ENCODE measurements at places on chromosomes 7 and 10.
A peak's percentile ranks its signal among the peaks of the same experiment; 100 is the strongest.

GRCh38 chr7:71470830-71471229 lies 338.9 kb downstream of the GALNT17 start:
- DNase-seq, result no peak

- DNase-seq, result no peak
Observed at GRCh38 chr7:127821146-127821545, 169.2 kb downstream of the SND1 start.

GRCh38 chr10:491667-492424 lies 197.6 kb downstream of the DIP2C start:
- DNase-seq, result no peak

GRCh38 chr7:105945848-105946247 lies 17.2 kb upstream of the CDHR3 start:
- no peak for DNase-seq

- DNase-seq, result no peak
Observed at GRCh38 chr7:47832105-47832715, 116.1 kb downstream of the PKD1L1 start.

- DNase-seq, result no peak
Observed at GRCh38 chr10:35765996-35766395, 123.9 kb upstream of the FZD8 start.

- DNase-seq, result no peak
Observed at GRCh38 chr7:3682028-3682710, 381.1 kb downstream of the SDK1 start.

- DNase-seq, result no peak
Observed at GRCh38 chr10:24272374-24272773, 63.4 kb downstream of the KIAA1217 start.

GRCh38 chr7:3091631-3092030 lies 48.0 kb upstream of the CARD11 start:
- no peak for DNase-seq

GRCh38 chr7:23247603-23248335 lies 1.2 kb downstream of the GPNMB start:
- peak; percentile 90 for DNase-seq

DNA sequence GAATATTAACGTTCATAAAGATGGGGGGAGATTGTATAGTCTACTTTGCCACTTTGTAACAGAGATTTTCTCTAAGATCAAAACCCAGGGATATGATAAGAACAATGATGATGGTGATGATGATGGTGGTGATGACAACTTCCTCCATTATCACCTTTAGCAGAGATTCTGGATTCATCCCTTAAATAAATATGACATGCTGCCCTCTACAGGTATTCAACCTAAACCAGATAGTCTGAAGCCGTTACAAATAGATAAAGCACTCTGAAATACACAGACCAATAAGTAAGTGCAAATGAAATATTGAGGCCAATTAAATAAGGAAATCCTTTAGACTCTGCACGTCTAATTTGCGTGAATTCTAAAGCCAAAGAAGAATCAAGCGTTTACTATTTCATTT lies 211.5 kb downstream of the CREB5 start:
- peak; percentile 1 for DNase-seq

DNA sequence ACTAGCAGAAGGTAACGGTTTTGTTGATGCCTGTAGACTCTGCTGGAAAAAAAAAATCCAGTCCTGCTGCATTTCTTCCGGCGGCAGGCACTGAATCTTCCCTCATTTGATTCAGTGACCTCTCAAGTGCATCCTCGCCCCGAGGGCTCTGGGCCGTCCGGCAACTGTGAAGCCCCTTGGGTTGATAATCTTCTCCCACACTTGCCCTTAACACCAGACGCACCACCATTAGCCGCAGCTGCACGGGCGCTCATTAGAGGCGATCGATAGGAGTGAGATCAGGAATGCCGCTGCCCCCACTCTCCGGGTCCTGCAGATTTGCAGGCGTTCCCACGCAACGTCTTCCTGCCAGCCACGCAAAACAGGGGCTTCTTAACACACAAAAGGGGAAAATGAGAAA lies 200.0 kb upstream of the MKI67 start:
- DNase-seq, result no peak

DNA sequence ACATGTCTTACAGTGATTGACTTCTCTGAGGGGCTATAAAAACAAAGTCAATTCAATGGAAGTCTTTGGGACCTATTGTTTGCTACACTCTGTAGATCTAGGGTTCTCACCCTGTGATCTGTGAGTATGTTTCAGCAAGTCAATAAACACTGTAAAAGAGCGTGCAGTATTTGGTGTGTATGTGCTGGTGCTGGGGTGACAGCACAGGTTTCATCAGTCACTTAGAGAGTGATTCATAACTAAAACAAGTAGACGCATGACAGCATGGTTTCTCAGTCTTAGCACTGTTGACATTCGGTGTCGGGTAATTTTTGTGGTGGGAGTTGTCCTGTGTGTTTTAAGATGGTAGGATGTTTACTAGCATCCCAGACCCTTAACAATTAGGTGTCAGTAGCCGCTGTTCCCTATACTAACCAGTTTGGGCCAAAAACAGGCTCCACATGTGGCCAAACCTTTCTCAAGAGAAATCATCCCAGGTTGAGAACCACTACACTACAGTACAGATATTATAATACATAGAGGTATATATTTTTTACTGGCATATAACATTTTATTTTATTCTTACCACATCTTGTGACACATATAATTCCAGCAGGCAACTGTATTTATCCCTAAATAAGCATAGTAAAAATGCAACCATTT lies 411.8 kb downstream of the ARL4A start:
- DNase-seq, result no peak

- no peak for DNase-seq
Observed at GRCh38 chr10:95236068-95236903, 42.2 kb downstream of the ACSM6 start.

DNA sequence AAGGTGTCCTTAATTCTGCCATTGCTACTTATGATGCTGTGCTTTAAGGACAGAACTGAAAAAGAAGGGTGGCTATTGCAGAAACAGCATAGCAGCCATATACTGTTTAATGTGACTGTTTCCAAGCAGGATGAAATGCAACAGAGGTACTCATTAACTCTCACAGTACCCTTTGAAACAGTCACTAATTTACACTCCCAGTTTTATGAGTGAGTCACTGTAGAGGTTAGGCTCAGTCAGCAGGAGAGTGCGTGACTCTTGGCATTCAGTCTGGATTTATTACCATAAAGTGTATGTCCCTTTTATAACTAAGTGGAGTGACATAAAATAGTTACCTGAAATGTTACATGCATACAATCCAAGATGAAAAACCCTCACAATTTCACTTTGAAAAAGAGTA lies 27.7 kb downstream of the ALDH18A1 start:
- DNase-seq, result no peak

DNA sequence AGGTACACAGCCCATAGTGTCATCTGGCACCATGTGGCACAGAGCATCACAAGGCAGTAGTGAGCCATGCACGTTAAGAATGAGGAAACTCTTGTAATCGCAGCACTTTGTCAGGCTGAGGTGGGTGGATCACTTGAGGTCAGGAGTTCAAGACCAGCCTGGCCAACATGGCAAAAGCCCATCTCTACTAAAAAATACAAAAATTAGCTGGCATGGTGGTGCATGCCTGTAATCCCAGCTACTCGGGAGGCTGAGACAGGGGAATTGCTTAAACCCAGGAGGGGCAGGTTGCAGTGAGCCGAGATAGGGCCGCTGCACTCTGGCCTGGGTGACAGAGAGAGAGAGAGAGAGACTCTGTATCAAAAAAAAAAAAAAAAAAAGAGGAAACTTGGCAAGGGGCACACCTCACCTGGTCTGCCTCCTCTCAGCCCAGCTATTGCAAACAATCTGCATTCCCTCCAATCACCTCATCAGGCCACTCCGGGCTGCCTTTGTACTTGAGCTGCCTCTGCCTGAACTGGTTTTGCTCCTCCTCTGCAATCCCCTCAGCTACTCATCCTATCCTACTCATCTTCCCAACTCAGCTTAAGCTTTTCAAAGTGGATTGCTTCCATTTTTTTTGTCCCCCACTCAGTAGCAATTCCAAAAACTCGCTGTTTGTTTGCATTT lies 46.0 kb upstream of the OPTN start:
- DNase-seq, result no peak

DNA sequence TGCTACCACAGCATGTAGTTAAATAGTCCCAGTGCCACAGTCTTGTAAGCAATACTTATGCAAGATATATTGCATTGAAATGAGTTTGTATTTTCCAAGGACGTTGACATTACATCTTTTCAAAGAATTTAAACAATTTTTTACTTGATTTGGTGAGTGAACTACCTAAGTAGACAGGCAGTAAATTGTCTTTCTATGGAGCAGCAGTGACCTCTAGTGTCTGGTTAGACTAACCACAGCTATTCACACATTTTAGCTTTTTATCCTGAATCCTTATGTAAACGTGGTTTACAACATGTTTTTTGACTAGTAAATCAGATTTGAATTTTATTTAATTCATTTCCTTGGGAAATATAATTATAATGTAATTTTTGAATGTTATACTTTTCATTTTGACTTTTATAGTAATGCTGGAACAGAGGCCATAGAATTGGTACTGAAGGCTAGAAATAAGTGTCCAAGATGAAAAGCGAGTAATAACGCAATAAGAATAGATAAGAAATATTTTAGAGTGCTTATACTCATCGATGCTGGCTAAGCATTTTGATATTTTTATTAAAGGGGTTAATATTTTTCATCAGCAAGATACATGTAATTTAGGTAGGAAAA lies 5.6 kb downstream of the LRRTM3 start:
- DNase-seq, result peak; percentile 86

DNA sequence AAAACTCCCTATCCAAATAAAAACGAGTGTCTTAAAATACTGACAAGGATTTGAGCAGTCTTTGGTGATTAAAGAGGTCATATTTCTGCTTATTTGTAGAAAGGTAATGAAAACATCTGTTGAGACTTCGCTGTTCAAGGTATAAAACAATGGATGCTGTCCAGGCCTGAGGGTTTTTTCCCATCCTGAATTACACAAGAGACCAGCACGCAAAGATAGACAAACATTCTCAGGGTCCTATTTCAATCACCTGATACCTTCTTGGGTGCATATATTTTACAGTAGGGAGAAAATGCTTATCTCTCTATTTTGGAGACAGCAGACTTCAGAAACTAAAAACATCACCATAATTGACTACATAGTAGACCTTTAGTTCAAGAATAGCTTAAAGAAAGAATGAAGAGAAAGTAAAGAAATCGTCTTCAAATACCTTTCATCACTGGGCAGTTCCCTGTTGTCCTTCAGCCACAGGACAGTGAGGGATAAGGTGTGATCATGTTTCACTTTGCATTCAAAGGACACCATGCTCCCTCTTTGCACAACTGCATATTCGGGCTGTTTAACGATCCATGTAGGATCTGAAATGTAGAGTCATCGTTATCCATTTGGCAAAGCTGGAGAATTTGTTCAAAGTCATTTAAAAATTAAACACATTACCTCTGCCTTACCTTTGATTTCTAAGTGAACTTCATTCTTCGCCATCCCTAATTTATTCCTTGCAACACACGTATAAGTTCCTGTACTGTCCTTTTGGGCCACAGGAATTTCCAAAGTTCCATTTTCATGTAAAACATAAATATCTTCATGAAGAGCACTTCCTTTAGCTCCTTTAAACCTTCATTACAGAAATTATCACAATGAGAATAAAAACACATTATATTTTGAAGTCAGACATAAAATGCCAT lies 63.7 kb upstream of the LAMB4 start:
- no peak for DNase-seq

DNA sequence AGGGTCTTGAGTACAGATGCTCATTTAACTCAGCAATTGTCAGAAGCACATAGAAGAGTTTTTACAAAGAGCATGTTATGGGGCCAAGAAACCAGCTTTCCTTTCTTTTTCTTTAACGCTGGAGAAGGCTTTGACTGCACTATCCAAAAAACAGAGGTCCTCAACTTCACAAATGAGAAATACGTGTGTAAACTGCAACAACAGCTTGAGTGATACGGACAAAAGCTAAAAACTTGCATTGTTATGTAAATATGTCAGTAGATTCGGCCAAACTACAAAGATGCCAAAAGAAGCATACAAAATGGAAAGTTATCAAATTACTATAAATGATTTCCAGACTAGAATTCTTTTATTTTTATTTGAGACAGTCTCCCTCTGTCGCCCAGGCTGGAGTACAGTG lies 62.4 kb upstream of the C10orf90 start:
- no peak for DNase-seq

GRCh38 chr7:94182066-94182465 lies 177.9 kb upstream of the BET1 start:
- DNase-seq, result no peak

DNA sequence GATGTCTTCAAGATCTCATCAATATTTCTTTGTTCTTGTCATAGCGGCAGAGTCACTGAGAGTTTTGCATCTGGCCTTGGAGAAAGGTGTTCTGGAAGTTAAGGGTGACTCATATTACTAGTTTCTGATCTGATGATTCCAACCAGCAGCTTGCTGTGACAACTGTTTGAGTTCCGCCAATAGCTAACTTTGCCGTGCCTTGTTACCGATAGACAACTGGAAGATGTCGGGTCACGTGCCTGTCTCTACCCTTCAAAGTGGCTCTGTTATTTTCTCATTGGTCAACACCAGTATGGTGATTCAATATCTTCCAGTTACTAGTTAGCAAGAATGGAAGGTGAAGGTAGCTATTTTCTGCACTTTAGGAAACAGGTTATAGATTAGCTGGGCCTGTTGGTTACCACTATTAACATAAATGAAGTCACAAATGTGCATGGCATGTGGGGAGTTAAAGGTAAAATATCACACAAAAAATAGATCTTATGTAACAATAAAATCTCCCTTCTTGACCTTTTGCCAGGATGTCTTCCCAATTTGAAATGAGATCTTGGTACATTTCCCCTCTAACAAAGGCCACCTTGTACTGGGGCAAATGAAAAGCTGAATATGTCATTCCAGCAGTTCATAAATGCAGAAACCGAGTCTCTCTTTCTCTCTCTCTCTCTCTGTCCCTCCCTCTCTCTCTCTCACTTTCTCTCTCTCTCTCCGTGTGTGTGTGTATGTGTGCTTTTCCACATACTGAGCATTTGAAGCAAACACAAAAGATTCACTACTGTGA lies 2.6 kb upstream of the MGAM2 start:
- DNase-seq, result no peak

- no peak for DNase-seq
Observed at GRCh38 chr7:116542618-116543017, 17.8 kb downstream of the CAV1 start.

- no peak for DNase-seq
Observed at GRCh38 chr10:5508786-5509185, 9.4 kb upstream of the CALML5 start.

- DNase-seq, result peak; percentile 16
Observed at GRCh38 chr7:138079137-138079536, 2.9 kb downstream of the AKR1D1 start.

DNA sequence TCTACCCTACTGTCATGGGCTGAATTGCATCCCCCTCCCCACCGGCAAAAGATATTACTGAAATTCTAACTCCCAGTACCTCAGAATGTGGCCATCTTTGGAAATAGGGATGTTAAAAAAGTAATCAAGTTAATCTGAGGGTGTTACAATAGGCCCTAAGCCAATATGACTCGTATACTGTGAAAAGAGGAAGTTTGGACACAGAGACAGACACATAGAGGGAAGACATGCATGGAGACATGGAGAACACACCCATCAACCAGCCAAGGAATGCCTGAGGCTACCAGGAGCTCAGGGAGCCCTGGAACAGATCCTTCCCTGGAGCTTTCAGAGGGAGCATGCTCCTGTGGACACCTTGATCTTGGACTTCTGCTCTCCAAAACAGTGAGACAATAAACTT lies 138.2 kb upstream of the ADO start:
- peak; percentile 88 for DNase-seq
